ENCODE measurements at places on chromosomes 11 and 22. TPM values are rescaled to one million over a fixed set of nuclear protein-coding genes. Genes with fewer than 3 reads are reported as not detected.

DNA sequence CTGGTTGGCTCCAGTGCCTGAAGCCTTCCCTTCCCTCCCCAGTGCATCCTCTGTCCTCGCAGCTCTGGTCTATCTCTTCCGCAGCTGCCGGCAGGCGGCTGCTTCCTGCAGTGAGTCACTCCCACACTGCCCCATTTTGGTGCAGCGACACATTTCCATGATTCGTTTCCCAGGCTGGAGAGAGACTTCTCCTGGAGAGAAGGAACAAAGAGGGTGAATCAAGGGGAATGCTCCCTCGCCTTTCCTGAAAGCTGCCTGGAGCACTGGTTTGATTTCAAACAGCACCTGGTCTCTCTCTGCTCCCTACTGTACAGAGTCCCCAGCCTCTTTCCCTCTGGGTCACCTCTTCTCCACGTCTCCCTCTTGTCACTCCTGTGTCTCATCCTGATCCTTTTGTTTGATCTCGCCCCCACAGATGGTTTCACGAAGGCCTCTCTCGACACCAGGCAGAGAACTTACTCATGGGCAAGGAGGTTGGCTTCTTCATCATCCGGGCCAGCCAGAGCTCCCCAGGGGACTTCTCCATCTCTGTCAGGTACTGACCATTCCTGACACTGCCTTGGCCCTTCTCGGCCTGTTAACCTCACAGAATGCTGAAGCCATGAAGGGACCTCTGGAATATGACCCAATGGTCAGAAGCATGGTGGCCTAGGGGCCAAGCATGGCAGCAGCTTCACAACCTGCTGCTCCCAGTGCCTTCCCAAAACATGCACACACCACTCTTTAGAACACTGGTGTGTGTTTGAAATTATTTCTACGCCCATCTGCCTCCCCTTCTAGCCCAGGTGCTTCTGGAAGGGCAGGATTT lies at the start of gene TMA7B:
Gene TMA7B (plus strand): TSS at position 758 of the 808 bp plus-strand sequence. CDS start 3,978 bp downstream, outside the sequence.
- DNase-seq: no peak

Gene WT1
- polyA plus RNA-seq: 2.0 TPM

Gene ABCG4
- polyA plus RNA-seq: 1.4 TPM

DNA sequence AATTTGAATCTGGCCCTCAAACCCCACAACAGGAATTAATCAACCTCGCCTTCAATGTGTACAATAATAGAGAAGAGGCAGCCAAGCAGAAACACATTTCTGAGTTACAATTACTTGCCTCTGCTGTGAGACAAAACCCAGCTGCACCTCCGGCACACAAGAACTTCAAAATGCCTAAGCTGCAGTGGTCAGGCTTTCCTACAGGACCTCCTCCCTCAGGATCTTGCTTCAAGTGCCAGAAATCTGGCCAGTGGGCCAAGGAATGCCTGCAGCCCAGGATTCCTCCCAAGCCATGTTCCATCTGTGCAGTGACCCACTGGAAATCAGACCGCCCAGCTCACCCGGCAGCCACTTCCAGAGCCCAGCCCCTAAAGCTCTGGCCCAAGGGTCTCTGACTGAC lies 3.4 kb upstream of the NDUFC2 start:
- no peak for DNase-seq

Gene SCARF2
- polyA plus RNA-seq: 2.9 TPM

DNA sequence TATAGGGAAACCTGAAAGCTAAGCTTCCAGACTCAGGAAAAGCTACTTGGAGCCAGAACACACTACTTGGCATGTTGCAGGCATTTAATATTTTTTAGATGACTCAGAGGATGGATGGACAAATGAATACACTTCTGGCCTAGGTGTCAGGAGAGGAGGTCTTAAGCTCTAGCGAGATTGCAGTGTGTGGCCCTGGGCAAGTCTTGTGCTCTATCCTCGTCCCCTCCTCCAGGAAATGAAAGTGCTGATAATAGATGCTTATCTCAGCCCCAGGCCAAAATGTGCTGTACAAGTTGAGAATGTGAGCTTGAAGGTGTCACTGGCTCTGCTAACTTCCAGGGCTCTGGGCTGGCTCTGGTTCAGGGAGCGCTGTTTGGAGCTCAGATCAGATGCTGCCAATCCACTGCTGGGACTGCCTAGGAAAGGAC lies 136.3 kb downstream of the PKNOX2 start:
- peak; percentile 68 for DNase-seq

DNA sequence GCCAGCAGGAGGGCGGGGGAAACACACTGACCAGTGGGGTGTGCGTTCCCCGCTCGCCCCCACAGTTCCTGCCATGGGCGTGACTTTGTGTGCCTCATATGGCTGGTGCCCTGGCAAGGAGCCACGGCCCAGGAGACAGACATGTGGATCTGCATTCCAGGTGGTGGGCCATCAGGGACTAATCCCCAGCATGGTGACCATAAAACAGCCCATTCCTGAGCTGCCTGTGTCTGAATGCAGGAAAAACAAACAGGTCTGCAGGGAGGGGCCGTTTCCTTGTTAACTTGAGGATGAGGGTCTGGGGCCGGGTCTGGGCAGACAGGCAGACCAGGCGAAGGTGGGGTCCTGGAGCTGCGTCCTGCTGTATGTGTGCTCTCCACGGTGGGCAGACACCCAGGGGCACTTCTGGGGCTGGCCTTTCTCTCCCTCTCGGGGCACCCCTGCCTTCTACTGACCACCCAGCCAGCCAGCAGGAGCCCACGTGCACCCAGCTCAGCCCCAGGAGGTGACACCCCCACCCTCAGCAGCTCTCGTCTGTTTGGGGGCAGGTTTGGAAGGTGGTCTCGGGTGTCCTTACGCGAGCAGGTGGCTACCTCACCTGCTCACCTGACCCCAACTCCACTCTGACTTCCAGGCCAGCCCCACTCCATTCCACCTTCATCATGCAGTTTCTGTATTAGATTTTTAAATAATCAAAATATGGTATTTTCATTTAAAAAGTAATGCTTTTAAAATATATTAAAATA lies 120.3 kb downstream of the KCNQ1OT1 start:
- DNase-seq: peak; percentile 47

Gene KIF18A
- 0.07 TPM for polyA plus RNA-seq

DNA sequence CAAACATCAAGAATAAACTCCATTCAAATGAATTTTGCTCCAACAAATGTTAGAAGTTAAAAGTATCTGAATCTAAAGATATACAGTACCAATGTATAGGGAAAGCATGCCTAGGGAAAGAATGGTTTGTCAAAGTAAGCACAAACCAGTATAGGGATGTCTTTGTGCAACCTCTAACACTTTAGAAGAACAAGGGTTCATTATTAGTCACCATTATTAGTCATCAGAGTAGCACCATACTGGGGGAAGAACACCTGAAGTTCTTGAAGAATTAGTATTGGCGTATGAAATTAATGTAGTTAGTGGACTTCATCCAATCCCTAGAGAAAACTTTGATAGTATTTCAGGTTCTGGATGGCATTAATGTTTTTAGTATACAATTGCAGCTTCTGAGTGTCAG lies 943.7 kb downstream of the METTL15 start:
- no peak for DNase-seq

DNA sequence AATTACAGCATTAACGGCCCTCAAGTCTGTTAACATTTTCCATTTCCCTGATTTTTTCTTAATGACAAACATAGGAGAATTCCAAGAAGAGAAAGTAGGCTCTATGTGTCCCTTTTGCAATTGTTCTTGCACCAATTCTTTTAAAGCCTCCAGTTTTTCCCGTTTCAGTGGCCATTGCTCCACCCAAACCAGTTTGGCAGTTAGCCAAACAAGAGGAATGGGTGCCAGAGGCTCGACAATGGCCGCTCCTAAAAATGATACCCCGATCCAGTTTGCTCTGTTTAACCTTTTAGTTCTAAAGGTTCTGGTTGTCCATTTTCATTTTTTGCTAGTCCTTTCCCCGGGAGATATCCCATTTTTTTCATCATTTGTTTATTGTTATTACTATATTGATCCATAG lies 6.7 kb upstream of the DNAJB13 start:
- no peak for DNase-seq

GRCh38 chr11:9747229-9747628 lies 83.4 kb downstream of the SWAP70 start:
- no peak for DNase-seq

Gene FGF4
- polyA plus RNA-seq: not detected

Gene DTX4
- polyA plus RNA-seq: 0.70 TPM

Gene KRTAP5-9
- polyA plus RNA-seq: not detected

GRCh38 chr11:7143908-7144307 lies 55.1 kb downstream of the RBMXL2 start:
- DNase-seq: no peak

DNA sequence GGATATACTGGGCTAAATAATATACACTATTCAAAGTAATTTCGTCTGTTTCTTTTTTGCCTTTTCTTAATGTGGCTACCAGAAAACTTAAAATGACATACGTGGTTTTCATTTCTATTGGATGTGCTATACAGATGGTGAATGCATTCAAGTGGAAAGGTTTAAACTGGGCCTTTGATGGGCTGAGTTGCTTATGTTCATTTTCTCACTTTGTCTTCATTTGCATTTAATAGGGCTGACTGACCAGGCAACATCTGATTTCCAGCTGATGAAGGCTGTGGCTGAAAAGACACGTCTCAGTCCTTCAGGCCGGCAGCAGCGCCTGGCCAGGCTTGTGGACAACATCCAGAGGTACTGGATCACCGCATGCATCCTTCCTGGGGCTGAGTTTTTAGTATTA lies 27.9 kb downstream of the PIWIL4 start:
- no peak for DNase-seq

DNA sequence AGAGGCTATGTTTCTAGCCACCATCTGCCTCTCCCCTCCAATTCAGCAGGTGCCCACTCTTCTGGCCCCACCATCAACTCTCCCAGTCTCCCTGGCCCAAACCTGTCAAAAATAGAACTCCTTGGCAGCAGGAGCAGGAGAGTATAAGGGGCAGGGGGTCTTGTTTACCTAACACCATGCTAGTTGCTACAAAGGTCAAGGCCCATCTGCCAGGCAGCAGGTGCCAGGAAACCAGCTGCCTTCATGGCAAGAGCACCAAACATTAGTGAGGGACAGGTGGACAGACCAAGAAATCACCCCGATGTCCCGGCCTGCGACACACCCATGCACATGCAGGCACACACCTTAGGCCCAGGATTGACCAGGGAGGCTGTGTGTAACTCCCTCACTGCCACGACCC lies 387.9 kb downstream of the BUD13 start:
- no peak for DNase-seq

Gene PRG3
- polyA plus RNA-seq: not detected

Gene HSPB2
- polyA plus RNA-seq: 106 TPM

- DNase-seq: no peak
Measured at GRCh38 chr22:40107851-40108378, 69.8 kb upstream of the TNRC6B start.

GRCh38 chr11:111403051-111403726 lies 24.1 kb upstream of the POU2AF1 start:
- DNase-seq: no peak

- peak; percentile 51 for DNase-seq
Measured at GRCh38 chr22:22397292-22397870, 111.2 kb downstream of the ZNF280B start.

- no peak for DNase-seq
Measured at GRCh38 chr22:27799015-27799826, 2.3 kb downstream of the MN1 start.

GRCh38 chr11:130177782-130178181 lies 18.2 kb downstream of the ST14 start:
- no peak for DNase-seq

Gene MLC1
- polyA plus RNA-seq: 1.2 TPM

Gene ROM1
- 7.9 TPM for polyA plus RNA-seq

Gene ART5
- 1.1 TPM for polyA plus RNA-seq

DNA sequence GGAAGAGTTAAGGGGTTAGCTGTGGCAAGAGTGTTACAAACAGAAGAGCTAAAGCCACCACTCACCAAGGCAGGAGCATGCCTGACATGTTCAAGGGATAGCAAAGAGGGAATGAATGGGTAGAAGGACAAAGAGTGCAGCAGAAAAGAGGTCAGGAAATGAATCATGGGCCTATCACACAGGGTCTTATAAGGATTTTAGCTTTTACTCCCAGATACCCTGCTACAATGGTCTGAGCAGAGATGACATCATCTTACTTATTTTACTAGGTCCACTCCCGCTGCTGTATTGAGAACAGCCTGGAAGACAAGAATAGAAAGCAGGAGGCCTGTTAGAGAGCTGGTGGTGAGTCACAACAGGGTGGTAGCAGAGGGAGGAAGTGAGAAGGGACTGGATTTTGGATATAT lies 9.8 kb downstream of the TRAF6 start:
- DNase-seq: no peak

DNA sequence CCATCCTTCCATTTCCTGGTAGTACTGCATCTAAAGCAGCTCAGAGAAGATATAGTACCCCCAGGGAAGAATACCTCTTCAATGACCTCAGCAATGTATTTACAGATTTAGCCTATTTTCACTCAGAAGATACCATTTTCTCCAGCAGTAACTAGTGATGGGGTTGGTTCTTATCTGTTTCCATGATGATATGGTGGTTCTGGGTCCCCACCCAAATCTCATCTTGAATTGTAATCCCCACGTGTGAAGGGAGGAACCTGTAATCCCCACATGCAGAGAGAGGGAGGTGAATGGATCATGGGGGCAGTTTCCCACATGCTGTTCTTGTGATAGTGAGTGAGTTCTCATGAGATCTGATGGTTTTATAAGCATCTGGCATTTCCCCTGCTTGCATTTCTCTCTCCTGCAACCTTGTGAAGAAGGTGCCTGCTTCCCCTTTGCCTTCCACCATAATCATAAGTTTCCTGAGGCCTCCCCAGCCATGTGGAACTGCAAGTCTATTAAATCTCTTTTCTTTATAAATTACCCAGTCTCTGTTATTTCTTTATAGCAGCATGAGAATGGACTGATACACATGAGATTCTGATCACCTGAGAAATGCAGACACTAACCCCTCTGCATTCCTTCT lies 139.2 kb downstream of the CCDC81 start:
- DNase-seq: no peak

DNA sequence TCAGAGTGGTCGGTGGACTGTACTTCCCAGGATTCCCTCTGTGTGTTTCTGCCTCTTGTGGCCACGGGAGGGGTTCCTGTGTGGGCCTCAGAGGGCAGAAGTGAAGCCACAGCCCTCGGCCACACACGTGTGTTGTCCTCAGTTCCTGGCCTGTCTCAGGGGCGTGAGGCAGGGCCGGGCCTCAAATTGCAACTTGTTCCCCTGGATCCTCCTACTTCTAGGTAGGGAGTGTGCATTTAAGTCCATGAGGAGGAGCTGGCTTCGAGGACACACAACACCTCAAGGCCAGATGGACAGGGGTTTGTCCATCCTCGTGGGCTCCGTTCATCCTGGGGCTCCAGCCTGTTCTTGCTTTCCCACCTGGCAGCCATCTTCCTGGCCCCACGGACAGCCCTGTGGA lies 573.0 kb downstream of the TBC1D22A start:
- DNase-seq: no peak

Gene ZPR1
- polyA plus RNA-seq: 9.6 TPM
